Activated T-helper 1 cell treated with anti-CD3 and anti-CD28 coated beads, Interleukin-12 subunit alpha, Interleukin-12 subunit beta, Interleukin-2, Interleukin-4 antibody, amounts not matched to agents 30 ng/mL and 10 ng/mL and 1 ng/mL, durations not matched to agents 14 hours and 24 hours and 36 hours (primary cell): ENCODE measurements at places on chromosomes 7 and 10.

GRCh38 chr7:44284216-44284615 is 41.2 kb downstream of the CAMK2B start:
- no peak for DNase-seq

GRCh38 chr7:26485367-26485934 is 193.8 kb downstream of the SNX10 start:
- DNase-seq, result no peak

DNA sequence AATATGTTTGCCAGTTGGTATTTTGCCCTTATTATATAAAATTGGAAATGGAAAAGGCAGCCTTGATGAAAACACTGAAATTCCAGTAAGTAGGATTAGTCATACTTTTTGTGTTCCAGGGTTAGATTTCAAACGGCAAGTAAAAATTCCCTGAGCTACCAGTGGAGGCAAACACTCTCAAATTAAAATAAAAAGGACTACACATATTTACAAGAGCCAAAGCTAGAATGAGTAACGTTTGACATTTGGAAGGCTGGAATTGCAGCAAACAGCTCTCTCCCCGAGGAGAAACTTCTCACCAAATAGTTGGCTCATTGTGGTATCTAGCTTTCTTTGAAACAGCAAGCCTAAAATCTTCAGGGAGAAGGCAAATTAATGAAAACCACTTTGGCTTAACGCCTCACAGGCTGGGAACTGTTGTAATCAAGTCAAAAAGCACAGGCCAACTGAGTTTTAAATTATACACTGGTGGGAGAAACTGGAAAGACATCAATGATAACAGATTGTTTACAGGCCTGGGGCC is 288.4 kb downstream of the SNX13 start:
- no peak for DNase-seq

GRCh38 chr10:43610636-43611035 is 4.4 kb downstream of the ZNF485 start:
- DNase-seq, result no peak

GRCh38 chr7:129108581-129108980 is 35.9 kb upstream of the TSPAN33 start:
- no peak for DNase-seq

DNA sequence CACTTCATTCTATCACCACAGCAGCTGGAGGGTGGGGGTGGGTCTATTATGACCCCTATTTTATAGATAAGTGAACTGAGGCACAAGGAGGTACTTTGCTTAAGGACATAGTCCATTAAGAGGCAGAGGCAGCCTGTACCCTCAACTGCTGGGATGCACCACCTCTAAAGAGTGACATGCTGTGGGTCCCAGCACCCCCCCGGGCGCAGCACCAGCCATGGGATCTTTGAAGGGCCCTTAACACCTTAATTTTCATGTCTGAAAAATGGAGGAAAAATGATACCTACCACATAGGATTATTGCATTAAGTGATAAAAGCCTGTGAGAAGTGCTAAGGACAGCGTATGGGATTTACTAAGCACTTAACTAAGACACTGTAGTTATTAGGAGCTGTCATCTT is 15.4 kb downstream of the ADCYAP1R1 start:
- no peak for DNase-seq

DNA sequence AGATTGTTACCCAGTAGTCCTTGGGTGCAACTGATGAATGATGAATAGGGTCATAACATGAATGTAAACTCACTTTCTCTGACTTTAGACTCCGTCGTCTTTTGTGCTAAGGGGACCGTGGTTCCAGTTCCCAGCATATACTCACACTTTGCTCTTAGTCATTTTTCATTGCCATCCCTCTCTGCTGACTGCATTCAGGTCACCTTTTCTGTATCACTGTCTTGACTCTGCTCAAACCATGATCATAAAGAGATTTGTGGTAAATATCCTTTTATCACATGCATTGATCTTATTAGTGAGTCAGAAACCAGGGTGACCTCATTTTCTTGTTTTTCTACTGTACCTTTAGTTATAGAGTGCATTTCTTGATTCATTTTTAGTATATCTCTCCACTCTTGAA is 141.1 kb upstream of the AGR3 start:
- DNase-seq, result no peak

- no peak for DNase-seq
Observed at GRCh38 chr10:62044566-62044965, 143.1 kb downstream of the ARID5B start.

- DNase-seq, result no peak
Observed at GRCh38 chr10:126551202-126551601, 119.3 kb downstream of the C10orf90 start.

DNA sequence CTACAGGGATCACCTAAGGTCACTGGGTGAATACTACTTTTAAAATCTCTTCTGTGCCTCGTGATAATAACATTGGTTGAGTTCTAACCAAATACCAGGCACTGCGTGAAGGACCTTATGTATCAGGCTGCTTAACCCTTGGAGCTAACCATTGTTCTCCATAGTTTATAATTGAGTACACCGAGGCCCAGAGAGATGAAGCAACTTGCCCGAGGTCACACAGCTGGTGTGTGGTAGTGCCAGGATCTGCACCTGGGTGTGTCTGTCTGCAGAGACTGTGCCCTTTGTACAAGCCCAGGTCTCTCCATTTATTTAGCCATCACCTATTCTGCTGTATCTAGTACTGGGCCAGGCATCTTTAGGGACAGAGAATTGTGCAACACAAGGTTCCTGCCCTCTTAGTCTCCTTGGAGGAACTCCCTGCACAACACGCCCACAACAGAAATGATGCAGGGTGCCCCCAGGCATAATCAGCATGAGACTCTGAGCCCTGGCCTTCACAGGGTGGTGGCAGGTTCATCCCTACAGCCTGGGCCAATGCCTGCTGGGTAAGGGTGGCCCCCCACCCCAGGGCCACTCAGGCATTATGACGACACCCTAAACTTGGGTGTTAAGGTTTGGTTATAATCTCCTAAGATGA is 31.5 kb downstream of the UNC5B start:
- DNase-seq, result no peak

- DNase-seq, result no peak
Observed at GRCh38 chr7:50641442-50642405, 76.5 kb upstream of the DDC start.

DNA sequence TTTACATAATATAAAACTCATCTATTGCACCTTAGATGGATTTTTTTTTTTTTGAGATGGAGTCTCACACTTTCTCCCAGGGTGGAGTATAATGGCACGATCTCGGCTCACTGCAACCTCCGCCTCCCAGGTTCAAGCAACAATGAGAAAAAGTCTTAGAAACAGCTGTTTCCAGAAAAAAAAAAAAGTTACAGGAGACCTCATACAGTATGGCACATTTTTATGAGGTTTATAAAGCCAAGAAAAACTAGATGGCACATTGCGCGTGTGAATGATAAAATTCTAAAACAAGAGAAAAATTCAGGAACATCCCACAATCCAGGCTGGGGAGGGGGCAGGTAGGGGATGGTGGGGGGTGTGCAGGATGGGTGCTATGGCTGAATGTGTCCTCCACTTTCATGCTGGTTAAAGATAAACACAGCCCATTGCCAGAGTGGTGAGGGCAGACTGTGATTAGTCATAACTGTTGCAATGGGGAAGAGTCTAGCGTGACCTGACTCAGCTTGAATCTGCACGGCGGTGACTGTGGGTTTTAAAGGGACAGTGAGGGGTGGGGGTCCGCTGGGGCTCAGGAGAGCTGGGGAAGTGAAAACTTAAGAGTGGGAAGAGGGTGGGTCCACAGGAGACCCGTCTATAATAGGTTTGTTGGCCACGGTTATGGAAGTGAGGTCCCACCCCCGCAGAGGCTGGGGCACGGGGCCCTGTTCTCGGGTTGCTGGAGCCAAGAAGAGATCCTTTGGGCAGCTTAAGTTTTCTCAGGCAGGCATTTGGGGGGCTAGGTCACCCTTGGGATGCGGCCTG is 11.9 kb upstream of the LRRC27 start:
- peak; percentile 25 for DNase-seq

DNA sequence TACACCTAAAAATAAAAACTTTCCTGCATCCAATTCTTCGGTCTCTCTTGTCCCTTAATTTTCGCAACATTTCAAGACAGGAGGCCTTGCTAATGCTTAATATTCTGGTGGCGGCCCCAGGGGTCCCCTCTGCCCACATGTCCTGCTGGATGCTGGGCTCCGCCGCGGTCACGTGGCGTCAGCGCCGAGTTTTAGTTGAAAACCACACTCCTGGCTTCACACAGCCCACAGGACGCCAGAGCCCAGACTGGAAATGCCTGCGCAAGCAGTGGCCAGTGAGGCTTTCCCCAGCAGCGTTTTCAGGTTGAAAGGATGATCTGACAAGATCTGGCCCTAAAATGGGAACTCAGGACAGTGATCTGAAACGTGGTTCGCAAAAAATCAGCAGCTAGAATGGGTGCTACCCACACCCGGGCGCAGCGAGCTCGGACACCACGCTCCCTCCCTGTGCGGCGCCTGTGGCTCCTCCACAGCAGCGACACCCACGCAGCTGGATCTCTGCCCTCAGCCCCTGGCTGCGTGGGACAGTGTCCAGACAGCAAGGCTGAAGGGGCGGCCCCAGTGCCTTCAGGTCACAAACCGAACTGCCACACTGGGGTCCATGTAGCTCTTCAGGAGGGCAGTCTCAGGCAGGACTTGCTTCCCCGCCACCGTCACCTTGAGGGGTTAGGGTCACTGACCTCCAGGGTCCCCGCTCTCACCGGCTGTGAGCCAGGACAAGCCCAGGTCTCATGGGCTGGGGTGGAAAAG is 11.6 kb upstream of the CYREN start:
- no peak for DNase-seq

DNA sequence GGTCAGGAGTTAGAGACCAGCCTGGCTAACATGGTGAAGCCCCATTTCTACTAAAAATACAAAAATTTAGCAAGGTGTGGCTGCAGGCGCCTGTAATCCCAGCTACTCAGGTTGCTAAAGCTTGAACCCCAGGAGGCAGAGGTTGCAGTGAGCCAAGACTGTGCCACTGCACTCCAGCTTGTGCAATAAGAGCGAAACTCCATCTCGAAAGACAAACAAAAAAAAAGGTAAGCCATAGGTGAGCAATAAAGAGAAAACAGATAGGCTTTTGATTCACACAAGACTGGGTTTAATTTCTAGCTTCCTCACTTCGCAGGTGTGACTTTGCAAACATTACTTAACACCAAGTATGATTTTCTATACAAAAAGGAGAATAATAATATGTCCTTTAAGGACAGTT is 72.3 kb upstream of the ACBD5 start:
- DNase-seq, result no peak

- DNase-seq, result no peak
Observed at GRCh38 chr10:43166880-43167497, 28.7 kb downstream of the CSGALNACT2 start.

GRCh38 chr10:22670788-22671187 is 43.6 kb downstream of the PIP4K2A start:
- DNase-seq, result no peak

- DNase-seq, result no peak
Observed at GRCh38 chr10:44571701-44572100, 186.8 kb upstream of the CXCL12 start.

DNA sequence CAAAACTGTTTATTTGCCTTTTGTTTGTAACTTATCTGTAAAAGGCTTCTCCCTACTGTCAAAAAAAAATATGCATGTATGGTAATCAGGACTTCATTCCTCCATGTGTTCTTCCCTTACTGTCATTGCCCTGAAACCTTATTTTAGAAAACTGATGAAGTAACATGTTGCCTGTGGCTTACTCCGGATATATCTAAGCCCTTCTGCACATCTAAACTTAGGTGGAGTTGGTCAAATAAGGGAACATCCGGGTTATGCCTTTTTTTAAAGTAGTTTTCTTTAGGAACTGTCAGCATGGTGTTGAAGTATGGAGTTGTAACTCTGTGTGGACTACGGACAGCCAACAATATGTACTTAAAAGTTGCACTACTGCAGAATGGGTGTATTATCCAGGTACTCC is 6.2 kb downstream of the SAR1A start:
- no peak for DNase-seq

- DNase-seq, result no peak
Observed at GRCh38 chr7:40530292-40530691, 395.5 kb downstream of the SUGCT start.

- no peak for DNase-seq
Observed at GRCh38 chr7:110693344-110693743, 397.6 kb upstream of the LRRN3 start.

GRCh38 chr10:35058134-35058533 is 32.0 kb downstream of the CUL2 start:
- DNase-seq, result no peak

GRCh38 chr7:78912781-78913180 is 540.7 kb downstream of the MAGI2 start:
- DNase-seq, result no peak

GRCh38 chr10:68562661-68563570 is 2.8 kb downstream of the TET1 start:
- no peak for DNase-seq

- peak; percentile 27 for DNase-seq
Observed at GRCh38 chr10:119538632-119539358, 3.7 kb downstream of the RGS10 start.

DNA sequence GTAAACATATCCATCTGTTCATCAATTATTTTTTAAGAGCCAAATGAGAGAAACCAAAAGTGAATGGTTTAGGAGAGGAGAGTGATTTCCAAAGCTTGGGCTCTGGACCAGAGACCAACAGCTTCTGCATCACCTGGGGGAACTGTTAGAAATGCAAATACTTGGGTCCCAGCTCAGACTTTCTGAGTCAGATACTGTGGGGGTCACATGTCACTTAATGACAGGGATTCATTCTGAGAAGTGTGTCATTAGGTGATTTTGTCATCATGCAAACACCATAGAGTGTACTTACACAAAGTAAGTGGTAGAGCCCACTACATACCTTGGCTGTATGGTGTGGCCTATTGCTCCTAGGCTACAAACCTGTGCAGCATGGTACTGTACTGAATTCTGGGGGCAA is 128.5 kb upstream of the PRR15 start:
- DNase-seq, result no peak

DNA sequence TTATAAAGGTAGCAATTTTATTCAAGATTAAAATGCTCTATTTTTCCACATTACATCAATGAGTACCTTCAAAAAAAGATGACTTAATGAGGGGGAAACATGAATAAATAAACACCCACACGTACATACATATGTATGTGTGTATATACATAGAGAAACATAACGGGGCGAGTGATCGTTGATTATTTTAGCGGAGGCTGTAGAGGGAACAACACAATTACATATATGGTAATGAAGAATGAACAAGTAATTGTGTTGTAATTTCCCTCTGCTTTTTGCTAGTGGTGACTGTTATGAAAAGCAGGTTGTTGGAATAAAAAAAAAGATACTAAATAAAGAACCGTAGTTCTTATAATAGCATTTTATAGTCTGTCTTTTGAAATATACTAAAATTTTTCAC is 63.2 kb downstream of the CACNB2 start:
- DNase-seq, result no peak

GRCh38 chr7:101450064-101450463 is 87.4 kb downstream of the COL26A1 start:
- no peak for DNase-seq
